NAMALWA (cell line): ENCODE measurements at places on chromosomes 13 and 19.
A peak's percentile ranks its signal among the peaks of the same experiment; 100 is the strongest.

GRCh38 chr19:54414156-54414555 lies 1.1 kb upstream of the TTYH1 start:
- no peak for DNase-seq

GRCh38 chr13:71524613-71525304 lies 342.2 kb downstream of the DACH1 start:
- DNase-seq = no peak

DNA sequence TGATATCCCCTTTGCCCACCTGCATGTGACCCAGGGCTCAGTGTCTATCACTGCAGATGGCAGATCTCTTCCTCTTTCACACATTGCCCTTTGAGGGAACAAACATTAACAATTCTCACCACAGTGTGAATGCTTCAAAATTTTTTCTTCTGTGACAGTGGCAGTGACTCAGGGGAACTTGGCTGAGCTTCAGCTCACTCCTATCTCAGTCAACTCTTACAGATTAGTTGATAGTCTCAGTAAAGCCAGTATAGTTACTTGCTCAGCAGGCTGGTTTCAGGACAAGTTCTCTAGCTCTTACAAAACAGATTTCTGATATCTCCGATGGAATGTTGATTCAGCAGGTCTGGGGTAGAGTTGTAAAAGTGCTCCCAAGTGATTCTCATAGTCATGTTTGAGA lies 166.9 kb downstream of the DLEU7 start:
- DNase-seq = peak; percentile 11

DNA sequence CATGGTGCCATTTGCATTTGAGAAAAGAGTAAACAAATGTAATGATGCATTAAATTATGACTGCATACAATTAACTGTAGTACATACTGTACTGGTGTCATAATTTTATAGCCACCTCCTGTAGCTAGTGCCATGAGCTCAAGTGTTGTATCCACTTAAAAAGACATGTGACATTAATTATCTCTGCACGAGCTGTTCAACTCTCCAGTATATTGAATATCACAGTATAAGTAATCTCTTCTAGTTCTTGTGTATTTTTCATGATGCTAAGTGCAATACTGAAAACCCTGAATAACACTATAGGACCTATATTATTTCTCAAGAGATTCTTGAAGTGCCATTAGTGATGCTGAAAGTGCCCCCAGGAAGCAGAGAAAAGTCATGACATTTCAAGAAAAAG lies 387.3 kb downstream of the PCDH17 start:
- DNase-seq = no peak

DNA sequence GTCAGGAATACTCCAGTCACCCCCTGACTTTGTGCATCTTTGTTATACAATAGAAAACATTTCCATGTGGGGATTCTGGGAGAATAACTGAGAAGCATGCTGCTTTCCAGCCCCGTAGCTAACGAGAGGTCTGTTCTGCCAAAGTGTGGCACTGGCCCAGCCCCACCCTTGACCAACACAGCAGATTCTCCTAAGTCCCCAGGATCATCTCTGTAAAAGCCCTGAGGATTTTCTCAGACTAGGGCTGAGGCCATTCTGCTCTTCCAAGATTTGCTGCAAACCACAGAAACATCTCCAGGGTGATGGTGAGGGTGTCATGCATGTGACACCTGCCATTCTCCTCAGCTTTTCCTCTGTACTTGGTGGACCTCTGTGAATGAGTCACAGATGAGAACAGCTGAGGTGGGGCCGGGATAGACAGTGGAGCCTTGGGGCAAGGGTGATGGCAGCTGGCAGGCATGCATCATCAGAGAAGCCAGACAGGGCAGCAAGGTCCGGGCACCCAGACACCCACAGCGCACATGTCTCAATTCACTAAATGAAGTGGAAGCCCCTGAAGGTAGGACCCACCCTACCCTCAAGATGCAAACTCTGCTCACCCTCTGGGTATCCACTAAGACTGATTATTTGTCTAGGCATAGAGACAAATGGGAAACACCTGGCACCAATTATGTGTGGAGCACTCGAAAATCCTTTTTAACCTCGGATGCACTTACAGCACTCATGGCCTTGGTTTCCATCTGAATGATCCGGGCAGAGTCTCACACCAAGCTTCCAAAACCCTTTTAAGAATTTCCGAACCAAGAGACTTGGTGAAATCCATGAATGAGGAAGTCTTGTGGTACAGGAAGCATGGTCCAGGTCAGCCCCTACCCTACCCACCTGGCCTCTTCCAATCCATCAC lies 20.1 kb upstream of the DOCK9 start:
- DNase-seq = no peak

DNA sequence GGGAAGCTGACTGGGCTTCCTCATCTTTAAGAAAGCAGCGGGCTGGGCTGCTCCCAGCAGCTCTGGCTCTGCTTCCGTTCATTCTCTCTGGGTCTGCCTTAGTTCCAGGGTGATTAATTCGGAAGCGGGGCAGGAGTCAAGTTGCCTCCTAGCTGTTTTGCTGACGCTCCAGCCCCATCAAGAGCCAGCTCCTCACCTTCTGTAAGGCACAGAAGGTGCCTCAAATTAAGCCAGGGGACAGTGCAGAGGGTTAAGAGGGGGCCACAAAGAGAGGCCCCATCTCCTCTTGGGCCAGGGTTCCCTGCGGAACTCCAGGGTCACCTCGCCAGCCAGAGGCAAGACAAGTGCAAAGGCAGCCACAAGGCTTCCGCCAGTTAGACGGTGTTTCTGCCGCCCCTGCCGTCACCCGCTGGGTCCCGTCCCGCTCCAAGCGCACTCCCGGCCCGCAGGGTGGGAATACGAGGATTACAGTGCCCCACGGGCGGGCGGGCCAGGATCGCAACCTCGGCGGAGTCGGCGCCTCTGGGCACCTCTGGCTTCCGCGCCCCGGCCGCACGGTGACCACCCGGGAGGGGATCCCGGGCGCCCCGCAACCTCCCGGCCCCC lies 508 bp downstream of the SLC15A1 start:
- no peak for DNase-seq

DNA sequence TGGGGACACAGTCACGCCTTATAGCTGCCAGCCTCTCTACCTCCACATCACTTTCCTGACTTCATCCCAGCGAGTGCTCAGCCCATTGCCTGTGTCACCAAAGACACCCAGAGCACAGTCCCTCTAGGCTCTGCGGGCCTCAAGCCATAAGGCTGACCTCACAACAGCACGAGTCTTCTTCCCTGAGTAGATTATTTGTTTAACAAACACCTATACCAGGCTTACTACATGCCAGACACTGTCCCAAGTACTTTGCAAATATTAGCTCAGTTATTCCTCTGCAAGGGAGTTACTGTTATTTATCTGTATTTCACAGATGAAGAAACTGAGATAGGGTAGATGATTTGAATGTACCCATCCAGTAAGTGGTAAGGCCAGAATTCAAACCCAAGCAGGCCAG lies 504.3 kb downstream of the COG6 start:
- no peak for DNase-seq

- no peak for DNase-seq
Observed at GRCh38 chr13:71399631-71400215, 467.3 kb downstream of the DACH1 start.

DNA sequence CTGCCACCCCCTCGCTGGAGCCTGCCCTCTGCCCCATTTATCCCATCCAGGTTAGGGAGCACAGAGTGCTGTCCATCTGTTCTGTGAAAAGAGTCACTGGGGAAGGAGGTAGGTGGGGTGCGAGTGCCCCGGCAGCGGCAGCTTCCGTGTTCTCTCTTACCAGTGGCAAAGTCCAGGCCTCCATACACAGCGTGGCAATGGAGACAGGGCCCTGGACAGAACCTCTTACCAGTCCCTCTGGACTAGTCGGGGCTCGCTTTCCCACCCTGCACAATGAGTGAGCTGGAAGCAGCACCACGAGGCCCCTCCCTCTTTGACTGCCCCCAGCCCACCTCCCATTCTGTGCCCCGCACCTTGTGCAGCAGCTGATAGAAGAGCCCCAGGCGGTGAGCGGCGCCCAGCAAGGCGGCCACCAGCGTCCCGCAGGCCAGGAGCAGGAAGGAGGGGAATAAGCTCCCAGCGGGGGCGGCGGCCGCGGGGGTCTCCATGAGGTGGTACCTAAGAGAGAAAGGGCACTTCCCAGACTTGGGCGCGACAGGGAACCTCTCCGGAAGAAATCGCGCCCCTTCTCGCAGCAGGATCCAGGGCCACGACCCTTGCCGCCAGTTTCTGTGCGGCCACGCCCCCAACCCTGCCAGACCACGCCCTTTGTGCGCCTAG lies 17.5 kb downstream of the SYDE1 start:
- peak; percentile 21 for DNase-seq

GRCh38 chr19:46726971-46727501 lies 10.1 kb upstream of the PRKD2 start:
- DNase-seq = no peak

DNA sequence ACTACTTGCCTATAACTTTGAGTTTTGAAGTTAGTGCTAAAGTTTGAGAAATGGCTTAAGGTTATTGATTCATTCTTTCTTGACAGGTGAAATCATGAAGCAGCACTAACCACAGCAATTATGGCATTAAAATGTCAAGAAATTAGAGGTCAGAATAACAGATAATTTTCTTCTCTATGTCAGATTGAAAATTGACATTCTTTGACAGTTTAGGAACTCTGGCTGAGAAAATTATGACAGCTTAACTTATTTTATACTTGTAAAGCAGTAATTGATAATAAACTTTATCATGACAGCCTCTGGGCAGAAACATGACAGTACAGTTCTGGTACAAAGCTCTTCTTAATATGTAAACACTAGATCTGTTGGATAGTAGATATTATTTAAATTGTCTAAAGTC lies 155.2 kb upstream of the MAB21L1 start:
- no peak for DNase-seq

DNA sequence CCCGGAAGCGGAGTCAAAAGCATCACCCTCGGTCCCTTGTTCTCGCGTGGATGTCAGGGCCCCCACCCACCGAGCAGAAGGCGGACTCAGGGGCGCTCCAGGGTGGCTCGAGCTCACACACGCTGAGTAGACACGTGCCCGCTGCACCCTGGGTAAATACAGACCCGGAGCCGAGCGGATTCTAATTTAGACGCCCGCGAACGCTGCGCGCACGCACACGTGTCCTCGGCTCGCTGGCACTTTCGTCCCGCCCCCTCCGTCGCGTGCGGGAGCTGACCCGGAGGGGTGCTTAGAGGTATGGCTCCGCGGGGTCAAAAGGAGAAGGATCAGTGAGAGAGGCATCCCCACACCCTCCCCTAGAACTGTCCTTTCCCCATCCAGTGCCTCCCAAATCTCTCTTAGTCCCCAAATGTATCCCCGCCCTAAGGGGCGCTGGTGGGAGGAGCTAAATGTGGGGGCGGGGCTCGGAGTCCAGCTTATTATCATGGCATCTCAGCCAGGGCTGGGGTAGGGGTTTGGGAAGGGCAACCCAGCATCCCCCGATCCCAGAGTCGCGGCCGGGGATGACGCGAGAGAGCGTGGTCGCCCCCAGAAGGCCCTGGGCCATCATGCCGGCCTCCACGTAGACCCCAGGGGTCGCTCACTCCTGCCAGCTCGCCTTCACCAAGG lies 451 bp upstream of the ICAM5 start:
- peak; percentile 96 for DNase-seq

- DNase-seq = no peak
Observed at GRCh38 chr13:98462946-98463345, 114.0 kb downstream of the STK24 start.

- DNase-seq = peak; percentile 24
Observed at GRCh38 chr13:51959773-51960172, 51.5 kb downstream of the ATP7B start.

DNA sequence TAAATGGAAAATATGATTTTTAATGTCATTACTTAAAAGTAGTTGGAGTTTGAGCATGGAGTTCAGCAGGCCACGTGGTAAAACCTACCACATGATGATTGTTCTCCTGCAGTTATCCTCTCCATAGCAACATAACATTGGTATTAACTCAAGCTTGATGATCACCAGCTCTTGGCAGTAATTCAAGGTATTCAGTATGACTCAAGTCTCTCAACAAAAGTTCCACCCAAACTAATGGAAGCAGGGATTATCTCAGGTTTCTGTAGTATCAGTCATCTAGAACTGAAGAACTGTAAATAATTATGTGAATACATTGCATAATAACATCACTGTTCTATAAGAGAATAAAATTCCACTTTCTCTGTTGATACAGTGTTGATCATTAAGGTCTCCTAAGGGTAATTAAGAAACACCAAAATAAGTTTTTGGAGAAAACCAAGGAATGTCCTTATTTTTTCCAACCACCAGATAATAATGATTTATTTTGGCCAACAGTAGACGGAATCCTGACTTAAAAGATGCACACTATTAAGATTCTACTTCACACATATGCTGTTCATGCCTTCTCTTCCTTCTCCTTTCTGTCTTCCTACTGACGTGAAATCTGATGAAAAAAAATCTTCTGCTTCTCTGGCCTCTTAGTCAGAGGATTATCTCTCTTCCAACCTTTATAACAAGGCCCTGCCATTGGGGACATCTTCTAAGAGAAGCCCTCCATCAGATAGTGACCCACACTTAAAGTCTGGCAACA lies 1092.3 kb downstream of the EFNB2 start:
- no peak for DNase-seq

GRCh38 chr13:96958286-96958891 lies 35.9 kb downstream of the OXGR1 start:
- peak; percentile 72 for DNase-seq

GRCh38 chr19:41918653-41919244 lies 9.5 kb downstream of the ERFL start:
- DNase-seq = no peak

DNA sequence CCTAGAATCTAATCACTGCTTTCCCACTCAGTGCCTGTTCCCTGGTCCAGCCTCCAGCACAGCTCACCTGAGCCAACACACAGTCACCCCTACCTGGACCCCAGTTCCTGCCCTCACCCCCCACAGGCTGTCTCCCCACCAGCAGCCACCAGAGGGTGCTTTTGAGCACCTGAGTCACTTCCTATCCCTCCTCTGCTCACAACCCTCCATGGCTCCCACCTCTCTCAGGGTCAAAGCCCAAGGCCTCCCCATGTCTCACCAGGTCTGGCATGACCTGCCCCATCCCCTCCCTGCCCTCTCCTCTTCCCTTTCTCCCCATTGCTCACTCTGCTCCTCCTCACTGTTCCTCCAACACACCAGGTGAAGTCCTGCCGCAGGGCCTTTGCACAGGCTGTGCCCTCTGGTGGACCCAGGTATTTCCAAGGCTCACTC lies 7.1 kb upstream of the DPP9 start:
- DNase-seq = peak; percentile 73

GRCh38 chr13:59303433-59303832 lies 860.3 kb downstream of the DIAPH3 start:
- DNase-seq = no peak

GRCh38 chr19:55656988-55657747 lies 2.3 kb downstream of the U2AF2 start:
- no peak for DNase-seq

DNA sequence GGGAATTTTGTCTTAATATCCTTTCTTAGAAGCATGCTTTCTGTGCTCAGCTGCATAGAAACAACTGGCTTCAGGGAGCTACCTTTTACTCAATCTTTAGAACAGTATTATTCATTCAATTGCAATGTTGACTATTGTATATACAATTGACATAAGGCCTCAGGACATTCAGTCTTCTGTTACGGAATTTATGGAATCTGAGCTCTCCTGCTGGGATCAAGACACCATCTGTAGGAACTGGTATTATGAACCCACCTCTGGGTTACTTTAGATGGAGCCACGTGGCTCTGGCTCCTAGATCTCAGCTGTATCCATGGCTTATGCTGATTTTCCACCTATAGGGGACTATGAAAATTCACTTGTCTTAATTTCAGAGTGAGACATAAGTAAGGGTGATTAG lies 716.2 kb upstream of the GPC6 start:
- DNase-seq = no peak
